ENCODE measurements at places on chromosomes 11 and 22. TPM values are rescaled to one million over a fixed set of nuclear protein-coding genes. Genes with fewer than 3 reads are reported as not detected.

The KCNK4 gene
- total RNA-seq = not detected

The SCGB2A2 gene
- total RNA-seq = not detected

The RASSF10 gene
- not detected for total RNA-seq

The ACRV1 gene
- not detected for total RNA-seq

The MAPK8IP2 gene
- 0.17 TPM for total RNA-seq
